ENCODE measurements at places on chromosomes 16 and 17.
A peak's percentile ranks its signal among the peaks of the same experiment; 100 is the strongest.

DNA sequence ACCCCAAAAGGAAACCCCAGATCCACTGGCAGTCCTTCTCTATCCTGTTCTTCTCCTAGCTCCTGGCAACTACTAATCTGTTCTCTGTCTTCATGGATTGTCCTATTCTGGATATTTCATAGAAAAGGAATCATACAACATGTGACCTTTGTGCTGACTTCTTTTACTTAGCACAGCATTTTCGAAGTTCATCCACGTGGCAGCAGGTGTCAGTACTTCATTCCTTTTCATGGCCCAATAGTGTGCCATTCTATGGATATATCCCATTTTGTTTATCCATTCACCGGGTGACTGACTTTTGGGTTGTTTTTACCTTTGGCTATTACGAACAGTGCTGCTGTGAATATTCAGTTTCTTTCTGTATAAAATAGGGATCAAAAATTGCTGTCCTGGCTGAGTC is 10.4 kb upstream of the FA2H start:
- no peak for DNase-seq

- DNase-seq: no peak
Observed at GRCh38 chr17:27343977-27344607, 50.2 kb downstream of the WSB1 start.

GRCh38 chr17:72590882-72591281 is 470.1 kb downstream of the SOX9 start:
- no peak for DNase-seq

DNA sequence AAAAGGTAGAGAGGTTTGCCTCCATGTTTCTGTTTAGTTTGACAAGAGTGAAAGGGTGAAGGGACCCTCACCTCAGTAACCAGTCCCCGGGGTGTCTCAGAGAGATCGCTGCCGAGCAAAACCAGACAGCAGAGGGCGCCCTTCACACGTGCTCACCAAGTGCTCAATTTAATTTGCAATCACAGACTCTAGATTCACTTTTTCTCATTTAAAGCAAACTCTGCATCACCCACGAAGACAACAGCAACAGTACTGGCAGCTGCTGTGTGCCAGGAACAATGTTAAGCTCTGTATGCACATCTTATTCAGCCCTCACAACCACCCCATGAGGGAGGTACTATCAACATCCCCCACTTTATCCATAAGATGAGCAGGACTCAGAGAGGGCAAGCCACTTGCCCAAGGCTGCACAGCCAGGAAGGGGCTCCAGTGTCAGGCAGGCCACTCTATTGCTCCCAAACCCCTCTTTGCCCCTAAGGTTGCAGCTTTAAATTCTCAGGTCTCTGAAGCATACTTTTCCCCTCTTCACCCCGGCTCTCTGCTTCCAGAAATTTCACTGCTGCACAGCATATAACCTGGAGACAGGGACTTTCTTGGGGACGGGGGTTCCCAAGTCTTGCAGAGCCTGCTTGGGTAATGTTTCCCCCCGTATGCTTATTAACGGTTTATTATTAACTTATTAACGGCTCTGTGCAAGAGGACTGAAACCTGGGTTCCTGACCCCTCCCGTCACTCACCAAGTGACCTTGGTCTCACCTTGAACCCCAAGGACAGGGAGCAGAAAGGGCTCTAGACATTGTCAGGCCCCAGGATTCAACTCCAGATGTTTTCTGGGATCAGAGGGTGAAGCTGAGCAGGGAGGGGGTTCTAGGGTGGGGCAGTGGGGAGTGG is 70.9 kb downstream of the CNGB1 start:
- peak; percentile 50 for DNase-seq

- no peak for DNase-seq
Observed at GRCh38 chr17:58229881-58230280, 8.5 kb upstream of the LPO start.

- no peak for DNase-seq
Observed at GRCh38 chr17:2418572-2418971, 17.7 kb upstream of the MNT start.

- no peak for DNase-seq
Observed at GRCh38 chr17:79666111-79666510, 55.3 kb upstream of the RBFOX3 start.

DNA sequence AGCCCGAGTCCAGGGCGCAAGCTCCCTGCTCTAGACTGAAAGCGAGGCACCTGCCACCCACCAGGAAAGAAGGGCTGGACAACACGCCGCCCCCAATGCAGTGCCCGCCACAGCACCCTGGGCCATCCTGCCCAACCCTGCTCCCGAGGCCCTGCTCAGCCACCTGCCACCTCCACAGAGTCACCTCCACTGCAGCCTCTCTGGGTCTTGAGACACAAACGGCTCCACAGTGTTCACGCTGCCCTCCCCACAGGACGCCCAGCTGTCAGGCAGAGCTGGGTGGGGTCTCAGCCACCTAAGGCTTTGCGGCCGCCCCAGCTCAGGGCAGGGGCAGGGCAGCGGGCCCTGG is 9.3 kb downstream of the CLCN7 start:
- DNase-seq: no peak

DNA sequence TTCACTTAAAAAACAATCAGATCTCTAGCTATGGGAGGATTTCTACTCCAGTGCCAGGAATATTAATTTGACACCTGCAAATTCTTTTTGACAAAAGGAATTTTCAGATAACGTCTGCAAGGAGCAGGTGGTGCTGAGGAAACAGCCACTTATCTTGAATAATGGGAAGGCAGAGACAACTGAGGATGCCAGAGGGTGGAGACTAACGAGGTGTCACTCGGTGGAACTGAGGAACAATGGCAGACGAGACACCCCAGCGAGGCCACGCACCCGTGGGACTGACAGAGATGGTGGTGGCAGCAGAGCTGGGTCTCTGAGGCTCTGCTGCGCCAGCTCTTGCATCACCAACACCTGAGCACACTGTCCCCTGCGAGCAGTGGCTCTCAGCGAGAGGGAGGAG is 42.2 kb downstream of the VAC14 start:
- no peak for DNase-seq

GRCh38 chr16:154217-155030 is 2.0 kb downstream of the HBZ start:
- DNase-seq: no peak

DNA sequence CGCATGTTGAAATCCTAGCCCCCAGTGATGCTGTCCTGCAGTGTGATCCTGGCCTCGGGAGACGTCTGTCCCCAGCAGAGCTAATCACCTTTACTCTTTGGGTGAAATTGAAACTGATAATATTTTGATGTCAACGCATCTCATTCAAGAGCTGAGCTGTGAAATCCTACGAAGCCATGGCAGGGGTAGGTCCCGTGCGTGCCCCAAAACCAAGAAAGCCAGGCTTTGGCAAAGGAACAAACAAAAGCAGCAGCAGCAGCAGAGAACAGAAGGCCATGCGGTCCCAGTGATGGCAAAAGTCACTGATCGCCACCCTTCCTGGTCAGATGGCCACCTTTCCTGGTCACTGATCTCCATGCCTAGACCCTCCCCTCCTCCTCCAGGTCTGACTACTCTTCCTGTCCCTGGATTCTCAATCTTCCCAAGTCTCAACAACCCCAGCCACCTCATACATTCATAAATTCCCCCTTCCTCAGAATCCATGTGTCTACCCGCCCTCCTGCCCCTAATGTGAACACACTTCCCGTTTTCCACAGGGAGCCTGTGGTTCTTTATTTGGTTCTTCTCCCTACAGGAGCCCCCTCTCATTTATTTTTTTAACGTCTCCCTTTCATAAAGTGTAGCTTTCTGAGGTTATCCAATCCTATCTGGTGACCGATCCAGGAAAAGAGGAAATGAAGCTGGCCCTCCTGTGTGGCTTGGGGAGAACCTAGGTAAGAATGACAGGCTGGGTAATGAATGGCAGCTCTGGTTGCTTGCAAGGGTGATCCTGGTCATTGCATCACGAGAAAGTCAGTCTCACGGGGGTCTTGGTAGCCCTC is 50.3 kb downstream of the CPPED1 start:
- no peak for DNase-seq

GRCh38 chr17:81126281-81127132 is 38.8 kb upstream of the PVALEF start:
- DNase-seq: no peak

- DNase-seq: no peak
Observed at GRCh38 chr16:30548416-30549253, 9.5 kb downstream of the ZNF764 start.

GRCh38 chr16:66913081-66913480 is 5.6 kb downstream of the CDH16 start:
- DNase-seq: no peak

- DNase-seq: no peak
Observed at GRCh38 chr16:46748775-46749705, 896 bp upstream of the MYLK3 start.

- no peak for DNase-seq
Observed at GRCh38 chr17:5640726-5641125, 56.4 kb upstream of the NLRP1 start.

DNA sequence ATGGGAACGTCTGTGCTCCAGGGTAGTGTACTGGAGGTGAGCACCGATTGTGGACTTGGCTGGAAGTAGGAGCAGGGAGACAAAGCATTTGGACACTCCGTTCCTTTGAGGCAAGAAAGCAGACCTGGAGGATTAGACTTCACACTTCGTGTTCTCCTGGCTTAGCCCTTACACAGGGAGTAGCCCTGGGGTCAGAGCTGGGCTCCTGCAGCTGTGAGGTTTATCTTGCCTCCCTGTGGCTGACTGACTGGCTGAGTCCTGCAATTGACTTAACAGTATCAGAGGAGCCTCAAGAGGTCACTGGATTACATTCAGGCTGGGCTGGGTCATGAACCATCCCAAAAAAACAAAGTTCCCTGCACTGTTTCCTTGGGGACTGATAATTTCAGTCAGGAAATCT is 37.1 kb downstream of the MPRIP start:
- DNase-seq: no peak

DNA sequence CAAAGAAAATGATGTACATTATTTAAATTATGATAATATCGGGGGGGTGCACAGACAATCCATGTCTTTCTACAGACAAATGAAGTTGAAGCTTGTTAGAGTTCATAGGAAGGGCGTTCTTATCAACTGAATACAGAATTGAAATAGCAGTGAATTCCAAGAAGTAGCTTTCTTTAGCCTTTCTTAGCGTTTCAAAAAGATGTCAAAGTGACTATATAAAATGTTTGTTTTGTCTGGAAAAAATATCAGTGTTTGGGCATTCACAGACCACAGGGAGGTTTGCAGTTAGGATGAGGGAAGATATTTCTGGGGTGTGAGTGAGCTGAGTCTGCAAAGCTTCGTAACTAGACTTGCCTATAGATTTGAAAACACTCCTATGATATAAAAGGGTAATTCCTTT is 55.0 kb downstream of the STX8 start:
- DNase-seq: no peak

- no peak for DNase-seq
Observed at GRCh38 chr17:10107316-10108165, 90.9 kb downstream of the GAS7 start.

- no peak for DNase-seq
Observed at GRCh38 chr16:56371660-56371937, 53.7 kb downstream of the AMFR start.

GRCh38 chr16:24774510-24774909 is 45.1 kb downstream of the TNRC6A start:
- DNase-seq: no peak

DNA sequence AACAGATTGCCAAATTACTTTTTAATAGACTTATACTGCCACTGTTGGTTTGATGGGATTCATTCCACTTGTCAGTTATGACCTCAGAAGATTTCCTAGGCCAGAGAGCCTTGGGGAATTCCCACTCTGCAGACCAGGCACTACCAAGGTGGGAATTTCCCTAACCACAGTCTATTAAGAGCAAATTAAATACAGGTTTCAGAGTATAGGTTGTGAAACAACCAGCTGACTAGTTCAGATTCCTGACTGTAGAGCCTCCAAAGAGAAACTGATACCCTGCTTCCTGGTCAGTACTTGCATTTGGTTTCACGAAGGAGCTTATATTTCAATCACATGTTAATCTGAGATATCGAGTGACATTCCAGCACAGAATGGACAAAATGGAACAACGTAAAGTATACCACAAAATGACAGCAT is 186.5 kb downstream of the STX8 start:
- DNase-seq: peak; percentile 11

- DNase-seq: peak; percentile 49
Observed at GRCh38 chr17:9668517-9668916, 23.2 kb downstream of the USP43 start.

GRCh38 chr17:7897090-7897489 is 8.5 kb downstream of the CHD3 start:
- DNase-seq: no peak

GRCh38 chr17:73228748-73229236 is 32.9 kb downstream of the CPSF4L start:
- DNase-seq: peak; percentile 86

- DNase-seq: peak; percentile 40
Observed at GRCh38 chr17:3929181-3929580, 12.9 kb upstream of the P2RX1 start.

- DNase-seq: no peak
Observed at GRCh38 chr16:65154321-65154720, 32.5 kb upstream of the CDH11 start.

GRCh38 chr17:70137451-70138230 is 31.7 kb upstream of the KCNJ2 start:
- DNase-seq: peak; percentile 50

DNA sequence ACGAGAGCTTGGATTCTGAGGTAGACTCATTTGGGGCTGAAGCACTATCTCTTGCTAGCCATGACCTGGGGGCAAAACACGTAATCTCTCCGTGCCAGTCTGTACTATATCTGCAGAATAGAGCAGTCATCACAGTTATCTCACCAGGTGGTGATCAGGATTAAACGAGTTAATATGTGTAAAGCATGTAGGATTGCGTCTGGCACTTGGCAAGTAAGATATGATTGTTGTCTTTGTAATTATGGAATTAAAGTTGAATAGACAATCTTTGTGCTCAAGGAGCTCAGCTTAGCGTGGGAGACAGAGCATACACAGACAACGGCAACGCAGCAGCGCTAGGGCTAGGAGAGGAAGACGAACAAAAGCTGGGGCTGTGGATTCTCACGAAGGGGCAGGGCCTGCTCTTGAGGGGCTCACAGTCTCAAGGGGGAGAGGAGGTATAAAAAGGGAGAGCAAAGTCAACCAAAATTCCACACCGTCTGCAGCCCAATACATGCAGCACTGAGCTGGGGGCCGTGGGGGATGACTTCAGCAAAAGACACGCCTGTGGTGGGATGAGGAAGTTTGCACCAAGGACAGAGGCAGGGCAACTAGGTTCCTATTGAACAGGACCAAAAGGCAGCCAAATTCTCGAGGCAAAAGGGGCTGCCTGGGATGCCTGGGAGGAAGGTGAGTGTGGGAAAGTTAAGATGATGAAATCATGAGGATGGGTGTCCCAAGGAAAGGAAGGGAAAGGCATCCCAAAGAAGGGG is 68.6 kb downstream of the SDK2 start:
- no peak for DNase-seq

All from H54 (cell line).